Fibroblast of mammary gland (primary cell): ENCODE measurements at places on chromosomes 3 and 15.

DNA sequence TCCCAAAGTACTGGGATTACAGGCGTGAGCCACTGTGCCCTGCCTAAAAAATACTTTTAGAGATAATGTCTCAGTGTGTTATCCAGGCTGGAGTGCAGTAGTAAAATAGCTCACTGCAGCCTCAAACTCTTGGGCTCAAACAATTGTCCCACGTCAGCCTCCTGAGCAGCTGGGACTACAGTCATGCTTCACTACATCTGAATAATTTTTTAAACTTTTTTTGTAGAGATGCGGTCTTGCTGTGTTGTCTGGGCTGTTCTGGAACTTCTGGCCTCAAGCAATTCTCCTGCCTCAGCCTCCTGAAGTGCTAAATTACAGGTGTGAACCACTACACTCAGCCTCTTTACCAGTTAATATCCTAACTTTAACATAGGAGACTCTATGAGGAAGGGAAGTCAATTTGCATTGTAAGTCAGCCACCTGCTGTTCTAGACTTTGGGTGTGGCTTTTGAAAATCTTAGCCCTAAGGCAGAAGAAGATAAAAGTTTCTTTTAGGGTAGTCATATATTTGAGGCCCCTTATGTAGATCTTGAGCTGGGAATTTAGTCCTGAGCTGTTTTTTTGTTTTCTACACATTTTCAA lies 78.2 kb upstream of the RASGRP1 start:
- DNase-seq, result no peak

DNA sequence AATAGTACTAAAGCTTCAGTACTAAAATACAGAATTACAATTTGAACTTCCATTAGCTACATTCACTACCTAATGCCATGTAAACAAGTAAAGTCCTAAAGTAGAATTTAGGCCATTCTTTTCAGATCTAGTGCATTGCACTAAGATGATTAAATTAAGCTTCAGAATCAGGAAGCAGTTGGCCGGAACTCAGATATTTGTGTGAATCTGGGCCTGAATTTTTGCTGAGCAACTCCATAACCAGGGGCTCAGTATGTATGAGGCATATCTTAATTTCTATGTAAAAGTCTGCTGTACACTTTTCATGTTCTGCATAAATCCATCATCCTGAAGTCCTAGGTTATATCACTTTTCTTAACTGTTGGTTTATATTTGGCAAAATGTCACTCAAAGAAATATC lies 246.4 kb downstream of the RBMS3 start:
- no peak for DNase-seq

DNA sequence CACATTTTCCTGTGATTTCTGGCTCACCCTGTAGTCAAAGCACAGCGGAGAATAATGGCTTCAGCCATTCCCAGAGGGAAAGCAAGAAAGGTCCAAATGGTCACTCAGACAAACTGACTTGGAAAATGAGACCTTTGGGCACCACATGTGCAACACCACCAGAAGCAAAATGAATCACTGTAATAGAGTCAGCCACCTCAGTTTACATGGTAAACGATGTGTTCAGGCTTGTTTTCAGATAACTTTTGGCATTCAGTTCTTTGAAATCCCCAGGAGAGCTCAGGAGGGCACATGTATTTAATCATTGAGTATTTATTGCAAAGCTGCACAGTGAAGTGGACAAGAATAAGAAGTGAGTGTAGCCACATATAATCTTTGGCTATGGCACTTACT lies 38.4 kb upstream of the ALCAM start:
- peak; percentile 34 for DNase-seq

DNA sequence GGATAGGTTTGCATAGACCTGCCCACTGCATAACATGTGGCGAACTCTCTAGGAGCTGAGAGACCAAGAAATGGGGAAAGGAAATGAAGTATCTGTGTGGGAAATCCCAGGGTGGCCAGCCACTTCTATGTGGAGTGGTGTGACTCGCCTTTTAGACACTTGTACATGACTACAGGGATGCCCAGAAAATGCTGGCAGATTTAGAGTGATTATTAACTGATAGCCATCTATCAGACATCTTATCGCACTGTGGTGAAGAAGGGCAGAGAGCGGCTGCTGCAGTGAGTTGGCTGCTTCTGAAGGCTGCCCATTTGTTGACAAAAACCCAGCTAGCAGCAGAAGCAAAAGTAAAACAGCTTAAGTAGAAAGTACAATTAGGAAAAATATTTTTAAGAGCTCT lies 18.1 kb upstream of the STAC start:
- DNase-seq, result peak; percentile 35

DNA sequence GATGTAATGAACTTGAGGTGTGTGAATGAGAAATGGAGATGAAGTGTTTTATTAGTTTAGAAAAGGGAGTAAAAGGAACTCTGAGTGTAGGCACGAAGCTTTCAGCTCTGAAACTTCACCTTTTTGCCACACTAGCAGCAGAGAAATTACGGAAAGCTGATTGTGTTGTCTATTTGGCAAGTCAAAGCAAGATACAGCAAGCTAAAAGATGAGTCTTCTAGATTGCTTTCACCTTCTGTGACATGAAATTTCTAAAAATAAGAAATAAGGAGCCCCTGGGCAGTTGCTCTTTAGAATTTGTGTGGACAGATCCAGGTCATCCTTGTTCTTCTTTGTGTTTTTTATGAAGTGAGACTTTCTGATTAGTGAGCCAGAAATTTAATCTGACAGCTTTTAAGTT lies 143.4 kb downstream of the FNDC3B start:
- DNase-seq, result no peak

GRCh38 chr15:74200871-74201419 lies 1.6 kb downstream of the STRA6 start:
- peak; percentile 81 for DNase-seq

DNA sequence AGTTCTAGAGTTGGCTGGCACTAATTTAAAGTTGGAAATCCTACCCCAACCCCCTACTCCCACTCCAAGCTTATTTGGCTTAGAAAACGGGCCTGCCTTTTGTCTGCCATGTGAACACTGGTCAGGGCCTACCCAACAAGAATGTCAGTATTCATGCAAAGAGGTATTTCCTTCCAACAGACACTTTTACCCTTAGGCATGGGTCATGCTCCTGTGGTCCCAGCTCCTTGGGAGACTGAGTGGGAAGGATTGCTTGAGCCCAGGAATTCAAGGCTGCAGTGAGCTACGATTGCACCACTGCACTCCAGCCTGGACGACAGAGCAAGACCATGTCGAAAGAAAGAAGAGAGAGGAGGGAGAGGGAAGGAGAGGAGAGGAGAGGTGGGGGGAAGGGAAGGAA lies 137.5 kb upstream of the LRTM1 start:
- no peak for DNase-seq

DNA sequence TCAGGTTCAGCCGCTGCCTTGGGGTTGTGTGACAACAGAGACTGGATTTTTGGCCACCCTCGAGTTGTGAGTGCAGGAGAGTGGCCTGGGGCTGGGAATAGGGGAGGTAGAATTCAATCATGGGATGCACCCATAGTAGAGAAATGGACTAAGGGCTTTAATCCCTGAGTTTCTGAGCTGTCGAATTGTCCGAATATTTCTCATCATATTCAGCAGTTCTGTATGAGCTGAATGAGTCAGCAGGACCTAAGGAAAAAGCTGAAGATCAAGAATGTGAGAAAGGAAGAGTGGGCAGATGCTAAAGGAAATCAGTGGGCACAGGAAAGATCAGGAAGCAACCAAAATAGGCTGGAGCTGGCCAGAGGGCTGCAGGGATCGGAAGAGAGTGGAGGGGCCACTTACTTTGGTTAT lies 44.4 kb upstream of the SACM1L start:
- peak; percentile 93 for DNase-seq

- DNase-seq, result peak; percentile 89
Observed at GRCh38 chr3:12155828-12156227, 2.9 kb downstream of the TIMP4 start.

DNA sequence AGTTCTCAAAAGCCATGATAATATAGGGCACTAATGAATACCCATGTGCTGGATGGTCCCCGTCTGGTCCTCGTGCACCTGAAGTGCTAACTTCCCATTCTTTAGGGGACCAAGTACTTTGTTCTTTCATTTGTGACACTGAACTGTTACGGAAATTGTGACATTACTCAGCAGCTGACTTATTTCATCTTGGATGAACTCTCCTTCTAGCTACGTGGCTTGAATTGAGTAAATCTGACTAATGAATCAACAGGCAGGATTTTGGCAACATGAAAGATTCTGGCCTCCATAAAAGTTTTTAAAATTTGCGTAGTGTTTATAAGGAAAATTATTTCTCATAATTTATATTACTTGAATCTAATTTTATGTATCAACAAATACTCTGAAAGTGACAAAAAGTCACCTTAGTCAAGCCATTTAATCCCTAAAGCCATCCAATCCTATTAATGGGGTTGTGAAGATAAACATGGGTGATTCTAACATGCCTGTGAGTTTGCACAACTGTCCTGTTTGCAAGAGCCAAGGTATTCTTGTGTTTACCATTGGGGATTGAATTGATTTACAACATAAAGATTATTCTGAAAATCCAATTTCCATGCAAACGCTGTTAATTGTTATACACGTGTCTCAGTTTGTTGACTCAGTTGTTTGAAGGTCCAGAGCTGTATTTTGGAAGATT lies 119.9 kb downstream of the AGBL1 start:
- no peak for DNase-seq
